ENCODE measurements at places on chromosomes 5 and 9.

GRCh38 chr9:23229890-23230317 is 596.1 kb downstream of the ELAVL2 start:
- DNase-seq, result no peak

- no peak for DNase-seq
Observed at GRCh38 chr5:51380603-51381207, 2.5 kb upstream of the ISL1 start.

GRCh38 chr5:135467051-135467625 is 15.0 kb upstream of the TIFAB start:
- no peak for DNase-seq

GRCh38 chr5:164998590-164998989 is 1493.2 kb downstream of the MAT2B start:
- DNase-seq, result no peak

- no peak for DNase-seq
Observed at GRCh38 chr9:126663661-126664072, 49.9 kb downstream of the LMX1B start.

DNA sequence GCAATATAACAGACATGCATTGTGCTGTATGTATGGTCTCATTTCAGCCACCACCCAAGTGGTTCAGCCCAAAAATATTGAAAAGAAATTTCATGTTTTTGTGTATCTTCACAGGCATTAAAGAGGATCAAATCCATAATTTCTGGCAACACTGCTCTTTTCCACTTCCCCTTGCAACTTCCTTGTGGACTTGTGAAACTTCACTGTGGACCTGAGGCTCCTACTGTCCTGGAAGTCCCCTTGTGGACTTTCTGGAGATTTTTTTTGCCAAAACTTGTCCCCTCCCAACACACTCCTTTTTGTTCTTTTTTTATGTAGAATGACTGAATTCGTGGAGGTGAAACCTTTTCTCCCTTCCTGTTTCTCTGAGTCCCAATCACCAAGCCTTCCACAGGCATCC is 14.3 kb downstream of the OTULINL start:
- DNase-seq, result no peak

GRCh38 chr5:64180661-64181343 is 15.2 kb downstream of the RNF180 start:
- no peak for DNase-seq

- no peak for DNase-seq
Observed at GRCh38 chr5:141747152-141748141, 65.4 kb upstream of the ARAP3 start.

DNA sequence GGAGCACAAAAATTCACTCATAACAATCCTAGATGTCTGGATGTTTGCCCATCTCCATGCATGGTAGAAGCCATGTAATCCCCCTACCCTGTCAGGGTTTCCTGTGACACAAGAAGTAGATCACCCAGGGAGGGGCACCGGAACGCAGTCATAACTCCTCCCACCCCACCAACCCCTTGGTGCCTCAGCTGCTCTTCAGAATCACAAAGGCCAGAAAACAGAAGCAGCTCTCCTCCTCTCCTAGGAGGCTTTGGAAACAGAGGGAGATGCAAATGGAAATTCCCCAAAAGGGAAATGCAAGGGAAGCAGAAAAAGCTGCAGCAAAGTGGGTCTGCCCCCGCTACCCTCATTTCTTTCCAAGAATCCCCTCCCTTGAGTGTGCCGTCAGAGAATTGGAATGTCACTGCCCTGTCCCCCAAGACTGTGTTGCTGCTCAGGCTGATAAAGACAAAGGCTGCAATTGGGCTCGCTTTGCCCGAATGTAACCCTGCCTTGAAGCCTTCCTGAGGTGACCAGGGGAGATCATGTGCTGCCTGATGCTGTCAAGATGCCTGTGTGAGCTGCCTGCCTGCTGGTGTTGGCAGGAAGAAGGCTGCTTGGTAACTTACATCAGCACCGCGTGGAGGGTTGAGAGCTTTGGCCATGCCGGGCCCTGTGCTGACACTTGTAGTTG is 65.5 kb upstream of the ABCA1 start:
- DNase-seq, result peak; percentile 43

DNA sequence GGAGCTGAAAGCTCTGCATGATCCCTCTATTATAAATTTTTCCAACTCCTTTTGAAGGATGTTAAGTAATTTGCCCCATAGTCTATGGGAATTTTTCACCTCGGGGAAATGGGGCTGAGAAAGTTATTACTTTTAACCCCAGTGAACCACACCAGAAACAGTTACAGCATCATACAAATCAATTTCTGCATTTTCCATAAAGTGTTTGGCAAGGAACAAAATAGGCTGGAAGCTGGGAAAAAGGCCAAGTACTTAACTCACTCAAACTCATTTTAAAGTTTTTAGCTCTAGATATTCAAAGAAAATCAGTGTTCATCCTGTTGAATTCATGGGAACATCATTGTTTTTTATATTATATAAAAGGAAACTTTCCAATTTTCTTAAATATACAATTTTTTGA is 160.9 kb downstream of the SH3GL2 start:
- DNase-seq, result no peak

GRCh38 chr9:88187631-88188030 is 49.4 kb upstream of the SPATA31C2 start:
- no peak for DNase-seq

DNA sequence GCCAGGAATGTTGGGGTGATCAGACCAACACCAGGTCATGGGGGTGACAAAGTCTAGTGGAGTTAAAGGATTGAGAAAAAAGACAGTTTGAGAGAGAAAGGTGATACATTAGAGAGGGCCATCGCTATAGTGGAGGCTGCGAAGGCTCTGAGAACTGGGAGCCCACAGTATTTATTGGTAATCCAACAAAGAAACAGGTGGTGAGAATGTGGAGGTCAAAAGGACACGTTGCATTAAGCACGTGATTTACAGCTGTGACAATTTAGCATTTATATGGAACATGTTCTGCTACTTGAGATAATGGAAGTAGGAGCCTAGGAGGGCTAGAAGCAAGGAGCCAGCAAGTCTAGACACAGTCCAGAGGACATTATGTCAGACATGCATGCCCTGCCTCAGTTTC is 2086.5 kb upstream of the C9orf72 start:
- no peak for DNase-seq

- DNase-seq, result no peak
Observed at GRCh38 chr5:74174366-74174765, 466.2 kb downstream of the ENC1 start.

DNA sequence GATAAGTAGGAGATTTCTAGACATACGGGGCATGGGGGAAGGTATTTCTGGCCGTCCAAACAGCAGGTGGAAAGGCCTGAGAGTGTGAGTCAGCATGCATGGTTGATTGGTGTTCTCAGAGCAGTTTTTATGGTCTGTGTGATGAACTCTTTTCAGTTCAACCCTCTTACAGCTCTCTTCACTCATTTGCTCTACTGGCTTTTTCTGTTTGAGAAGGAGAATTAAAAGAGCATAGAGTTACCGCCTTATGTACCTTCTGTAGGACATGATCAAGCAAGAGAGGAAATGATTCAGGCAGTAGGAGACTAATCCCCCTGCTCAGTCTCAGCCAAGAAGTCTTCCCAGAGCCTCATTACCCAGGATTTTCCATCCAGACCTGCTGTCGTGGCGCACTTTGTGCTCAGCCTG is 92.4 kb downstream of the PRDM6 start:
- no peak for DNase-seq

DNA sequence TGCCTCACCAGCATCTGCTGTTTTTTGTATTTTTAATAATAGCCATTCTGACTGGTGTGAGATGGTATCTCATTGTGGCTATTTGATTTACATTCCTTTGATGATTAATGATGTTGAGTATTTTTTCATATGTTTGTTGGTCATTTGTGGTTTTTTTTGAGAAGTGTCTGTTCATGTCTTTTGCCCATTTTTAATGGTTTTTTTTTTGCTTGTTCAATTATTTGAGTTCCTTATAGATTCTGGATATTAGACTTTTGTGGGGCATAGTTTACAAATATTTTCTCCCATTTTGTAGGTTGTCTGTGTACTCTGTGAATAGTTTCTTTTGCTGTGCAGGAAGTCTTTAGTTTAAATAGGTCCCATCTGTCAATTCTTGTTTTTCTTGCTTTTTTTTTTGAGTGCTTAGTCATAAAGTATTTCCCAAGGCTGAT is 148.1 kb downstream of the NPR3 start:
- no peak for DNase-seq

GRCh38 chr5:127938746-127939145 is 144.8 kb upstream of the SLC12A2 start:
- DNase-seq, result no peak

DNA sequence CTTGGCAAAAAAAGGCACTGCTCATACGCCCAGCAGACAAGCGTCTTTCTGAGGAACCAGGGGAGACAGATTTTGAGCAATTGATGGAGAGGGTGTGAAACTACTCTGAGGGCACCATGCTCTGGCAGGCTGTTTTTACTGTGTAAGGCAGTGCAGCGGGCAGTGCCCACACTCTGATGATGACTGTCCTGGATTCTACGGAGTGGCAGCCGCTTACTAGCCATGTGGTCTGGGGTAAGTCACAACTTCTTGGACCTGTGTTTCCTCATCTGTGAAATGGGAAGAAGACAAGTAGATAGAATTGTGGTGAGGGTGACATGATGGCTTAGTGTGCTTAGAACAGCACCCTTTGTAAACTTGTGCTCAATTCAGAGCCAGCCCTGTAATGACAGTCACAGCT is 38.8 kb downstream of the FABP6 start:
- DNase-seq, result no peak

- DNase-seq, result no peak
Observed at GRCh38 chr5:35160486-35161116, 69.7 kb downstream of the PRLR start.

GRCh38 chr9:97284798-97285197 is 22.7 kb upstream of the CCDC180 start:
- no peak for DNase-seq

DNA sequence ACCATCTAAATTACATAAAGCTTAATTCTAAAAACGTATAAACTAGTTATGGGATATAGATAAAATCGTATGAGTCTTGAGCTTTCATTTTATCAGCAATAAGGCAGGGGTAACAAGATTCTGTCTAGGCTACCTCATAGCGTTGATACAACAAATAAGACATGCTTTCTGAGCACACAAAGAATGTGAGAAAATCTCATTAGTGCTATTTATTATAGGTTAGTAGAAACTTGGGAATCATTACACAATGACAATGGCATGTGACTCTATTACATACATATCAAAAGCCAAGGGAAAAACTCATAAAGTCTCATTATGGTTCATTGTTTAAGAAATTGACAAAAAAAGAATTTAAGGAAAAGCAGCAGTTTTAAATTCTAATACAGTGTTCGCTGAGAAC is 448.6 kb downstream of the PLK2 start:
- no peak for DNase-seq

- no peak for DNase-seq
Observed at GRCh38 chr5:61311056-61311610, 20.9 kb upstream of the ZSWIM6 start.

- DNase-seq, result no peak
Observed at GRCh38 chr5:34584165-34584564, 72.0 kb upstream of the RAI14 start.

- no peak for DNase-seq
Observed at GRCh38 chr5:88172847-88173758, 95.5 kb downstream of the TMEM161B start.

DNA sequence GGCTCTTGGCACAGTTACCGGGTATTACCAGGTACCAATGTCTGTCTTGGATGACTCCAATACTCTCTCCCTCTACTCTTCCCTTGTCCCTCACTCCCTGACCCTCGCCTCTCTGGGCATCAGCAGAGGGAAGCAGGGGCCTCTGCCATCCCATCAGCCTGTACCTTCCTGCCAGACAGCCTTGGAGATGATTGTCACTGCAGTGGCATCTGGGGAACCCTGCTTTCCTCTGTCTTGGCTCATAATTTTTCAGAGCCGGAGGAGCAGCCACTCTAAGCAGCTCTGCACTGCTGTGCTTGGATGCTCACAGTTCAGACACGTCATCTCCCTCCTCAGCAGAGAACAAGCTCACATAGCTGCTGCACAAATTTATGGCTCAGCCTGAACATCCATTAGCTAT is 274.1 kb downstream of the SMARCA2 start:
- DNase-seq, result no peak

- DNase-seq, result no peak
Observed at GRCh38 chr9:76883341-76883855, 22.5 kb downstream of the PRUNE2 start.

- no peak for DNase-seq
Observed at GRCh38 chr5:152246401-152246800, 158.7 kb downstream of the NMUR2 start.

DNA sequence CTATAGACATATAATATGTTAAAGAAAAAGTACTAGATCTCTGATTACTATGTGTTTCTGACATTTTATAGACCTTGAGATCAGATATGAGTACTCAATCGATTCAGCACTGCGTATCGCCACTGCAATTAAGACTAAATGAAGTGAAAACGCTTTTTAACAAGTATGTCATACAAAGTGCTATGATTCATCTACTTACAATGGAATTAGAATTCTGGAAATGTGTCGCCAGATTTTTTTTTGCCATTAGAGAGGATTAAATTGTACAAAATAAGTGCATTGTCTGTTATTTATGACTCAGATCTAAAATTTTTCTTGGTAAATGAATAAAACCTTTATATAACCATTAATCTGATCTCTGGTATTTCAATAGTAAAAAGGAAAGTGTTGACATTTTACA is 20.0 kb upstream of the AGGF1 start:
- DNase-seq, result no peak

DNA sequence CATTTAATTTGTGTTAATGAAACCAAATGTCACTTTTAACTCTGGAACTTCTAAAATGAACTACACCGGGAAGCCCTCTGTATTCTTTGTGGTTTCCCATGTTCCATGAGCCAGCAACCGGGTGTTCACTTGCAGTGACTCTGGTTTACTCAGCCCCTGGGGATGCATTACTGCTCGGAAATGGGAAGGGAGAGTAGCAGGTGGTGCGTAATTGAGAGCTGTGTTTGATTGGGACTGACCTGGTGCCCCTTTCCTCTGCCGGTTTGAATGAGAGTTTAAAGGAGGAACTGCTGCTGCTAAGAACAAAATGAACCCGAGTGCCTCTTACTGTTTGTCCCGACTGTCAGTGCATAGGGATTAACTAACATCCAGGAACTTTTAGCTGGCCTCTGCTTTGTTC is 100.1 kb upstream of the DHFR start:
- no peak for DNase-seq

- DNase-seq, result no peak
Observed at GRCh38 chr5:161299053-161299452, 247.5 kb downstream of the GABRB2 start.

GRCh38 chr5:145407300-145408047 is 427.7 kb downstream of the PRELID2 start:
- no peak for DNase-seq

DNA sequence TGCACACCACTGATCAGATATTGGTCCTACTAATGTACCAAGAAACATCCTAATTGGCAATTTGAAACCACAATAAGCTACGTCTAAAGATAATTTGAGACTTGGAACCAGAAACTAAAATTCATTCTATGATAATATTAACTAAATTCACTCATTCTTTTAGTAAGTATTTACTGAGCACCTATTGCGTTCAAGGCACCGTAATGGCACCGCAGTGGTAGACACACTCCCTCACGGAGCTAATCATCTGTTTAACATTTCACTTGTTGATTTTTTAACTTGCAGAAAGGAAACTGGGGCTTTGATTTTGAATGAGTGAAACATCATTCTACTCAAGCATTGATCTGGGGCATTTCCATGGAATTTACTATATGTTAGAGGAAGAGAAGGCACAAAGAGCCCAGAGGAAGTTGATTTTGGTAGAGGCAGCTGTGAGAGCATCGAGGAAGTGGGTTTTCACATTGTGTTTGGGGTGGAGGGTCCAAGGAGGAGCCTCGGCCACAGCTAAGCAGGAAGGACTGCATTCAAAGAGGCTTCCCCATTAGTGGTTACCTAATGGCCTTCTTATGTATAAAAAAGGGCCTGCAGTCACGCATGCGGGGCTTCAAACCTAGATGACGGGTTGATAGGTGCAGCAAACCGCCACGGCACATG is 7.1 kb downstream of the RAPGEF1 start:
- DNase-seq, result no peak
